Stimulated activated CD4-positive, alpha-beta T cell treated with anti-CD3 and anti-CD28 coated beads, Interleukin-2, amount 100 ng/mL, for 48 hours (primary cell): ENCODE measurements at places on chromosomes 6 and 20.

GRCh38 chr6:125918681-125919566 lies 37.6 kb upstream of the HINT3 start:
- no peak for DNase-seq

GRCh38 chr6:144248476-144249301 lies 36.4 kb upstream of the UTRN start:
- no peak for DNase-seq

DNA sequence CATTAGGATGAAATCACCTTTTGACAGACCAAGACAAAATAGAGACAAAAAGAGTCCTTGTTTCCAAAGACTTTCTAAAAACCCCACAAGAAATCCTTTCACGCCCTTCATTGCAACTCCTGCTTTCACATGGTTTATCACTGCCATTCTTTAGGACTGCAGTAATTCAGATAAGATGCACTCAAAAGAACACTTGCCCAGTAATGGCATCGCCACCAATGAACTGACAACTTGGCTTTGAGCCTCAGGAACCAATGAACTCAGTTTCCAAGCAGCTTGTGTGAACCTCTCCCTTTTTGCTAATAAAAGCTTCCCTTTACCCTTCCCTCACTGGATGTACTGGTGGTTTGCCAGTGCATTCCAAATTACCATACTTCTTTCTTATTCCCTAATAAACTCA lies 21.8 kb downstream of the OSTM1 start:
- DNase-seq: no peak

DNA sequence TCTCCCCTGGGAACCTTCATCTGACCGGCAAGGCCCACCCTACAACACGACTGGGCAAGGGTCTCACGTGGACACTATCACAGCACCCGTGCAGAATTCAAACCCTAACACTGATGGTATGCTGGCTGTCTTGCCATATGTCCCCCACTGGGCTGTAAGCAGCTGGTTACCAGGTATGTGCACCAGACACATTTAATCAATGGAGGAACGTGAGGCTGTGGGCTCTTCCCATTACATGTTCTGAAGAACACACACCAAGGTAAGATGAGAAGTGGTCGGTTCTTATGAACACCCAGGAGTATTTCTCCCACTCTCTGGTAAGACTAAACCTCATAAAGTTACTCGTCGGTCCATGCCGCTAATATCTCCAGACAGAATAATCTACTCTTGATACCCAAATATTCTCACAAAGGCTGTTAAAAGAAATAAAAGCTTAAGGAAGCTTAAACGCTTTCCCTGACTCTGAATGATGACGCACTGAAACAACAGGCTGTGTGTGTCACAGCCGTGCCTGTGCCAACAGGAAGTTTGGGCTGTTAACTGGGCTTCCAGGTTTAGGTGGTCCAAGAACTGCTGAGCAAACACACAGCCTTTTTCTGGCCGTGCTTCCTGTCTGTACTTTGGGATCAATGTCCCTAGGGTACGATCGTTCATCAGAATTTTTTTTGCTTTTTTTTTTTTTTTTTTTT lies 75.3 kb downstream of the SLC23A2 start:
- DNase-seq: no peak

DNA sequence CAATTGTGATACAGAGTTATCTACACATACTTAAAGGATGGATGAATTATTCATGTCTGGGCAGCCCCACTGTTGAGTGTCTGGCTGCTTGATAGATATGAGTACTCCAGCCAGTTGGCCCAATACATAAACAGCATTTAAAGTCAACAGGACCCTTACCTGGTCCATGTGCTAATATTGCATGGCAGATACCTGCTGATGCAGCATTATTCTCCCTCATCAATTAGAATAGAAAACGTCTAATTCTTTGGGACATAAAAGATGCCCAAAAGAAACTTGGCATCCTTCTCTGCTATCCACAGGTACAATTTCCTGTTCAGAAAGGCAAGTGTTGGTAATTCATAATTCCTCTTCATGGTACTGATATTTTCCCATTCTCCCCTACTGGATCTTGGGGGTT lies 550.8 kb downstream of the TFAP2B start:
- DNase-seq: no peak
